Foreskin keratinocyte (primary cell): ENCODE measurements at places on chromosomes 12 and 14. TPM values are rescaled to one million over a fixed set of nuclear protein-coding genes. Genes with fewer than 3 reads are reported as not detected.

ZNF839 gene
- total RNA-seq, result 8.0 and 10.2 TPM in 2 replicates

TCL1B gene
- total RNA-seq, result not detected in 2 replicates

KRT85 gene
- total RNA-seq, result not detected in 2 replicates

RBP5 gene
- total RNA-seq, result not detected in 2 replicates

SPSB2 gene
- 9.9 and 10.3 TPM in 2 replicates for total RNA-seq

KRT6B gene
- total RNA-seq, result 167 and 323 TPM in 2 replicates

PLBD1 gene
- total RNA-seq, result 2.0 and 3.6 TPM in 2 replicates

GLS2 gene
- total RNA-seq, result 0.53 and 0.65 TPM in 2 replicates

PSMB11 gene
- total RNA-seq, result not detected in 2 replicates

KRT78 gene
- total RNA-seq, result 0.32 and 0.58 TPM in 2 replicates

P2RX2 gene
- total RNA-seq, result not detected in 2 replicates

UBE3B gene
- total RNA-seq, result 27.5 and 31.3 TPM in 2 replicates

C14orf132 gene
- 0.17 and 0.35 TPM in 2 replicates for total RNA-seq

TEAD4 gene
- total RNA-seq, result 18.7 and 21.1 TPM in 2 replicates

RASAL1 gene
- total RNA-seq, result 0.07 TPM in 1 of 2 replicates, not detected in the other

EPYC gene
- not detected in 2 replicates for total RNA-seq

FOXN4 gene
- total RNA-seq, result not detected in 2 replicates

TMPO gene
- 122 and 145 TPM in 2 replicates for total RNA-seq

CLEC6A gene
- total RNA-seq, result not detected in 2 replicates

KRT4 gene
- 0.11 TPM in 1 of 2 replicates, not detected in the other for total RNA-seq

MYH6 gene
- not detected in 2 replicates for total RNA-seq

SIX4 gene
- 10.8 and 12.0 TPM in 2 replicates for total RNA-seq

ANO4 gene
- total RNA-seq, result 16.6 and 48.9 TPM in 2 replicates

ARMH4 gene
- total RNA-seq, result 1.1 TPM in 2 replicates

SLC25A3 gene
- 624 and 626 TPM in 2 replicates for total RNA-seq

REP15 gene
- total RNA-seq, result 3.4 TPM in 2 replicates

TMEM179 gene
- not detected in 2 replicates for total RNA-seq

ACSS3 gene
- total RNA-seq, result 0.04 and 0.07 TPM in 2 replicates

KLHDC1 gene
- 0.49 and 0.71 TPM in 2 replicates for total RNA-seq

VASH1 gene
- 0.18 and 0.20 TPM in 2 replicates for total RNA-seq

SMOC1 gene
- total RNA-seq, result 23.1 and 49.3 TPM in 2 replicates

ASPG gene
- total RNA-seq, result 0.11 and 0.14 TPM in 2 replicates

EMP1 gene
- 174 and 217 TPM in 2 replicates for total RNA-seq

OTUB2 gene
- 3.0 and 3.6 TPM in 2 replicates for total RNA-seq

ZDHHC22 gene
- total RNA-seq, result not detected in 2 replicates

TTC6 gene
- total RNA-seq, result not detected in 2 replicates

DEPDC4 gene
- total RNA-seq, result 1.3 and 2.5 TPM in 2 replicates

CAPZA3 gene
- not detected in 2 replicates for total RNA-seq

CLEC14A gene
- not detected in 2 replicates for total RNA-seq
